CD8-positive, alpha-beta memory T cell (primary cell): ENCODE measurements at places on chromosomes 2 and 18.

GRCh38 chr2:159444754-159445153 is 158.3 kb upstream of the WDSUB1 start:
- DNase-seq = no peak

DNA sequence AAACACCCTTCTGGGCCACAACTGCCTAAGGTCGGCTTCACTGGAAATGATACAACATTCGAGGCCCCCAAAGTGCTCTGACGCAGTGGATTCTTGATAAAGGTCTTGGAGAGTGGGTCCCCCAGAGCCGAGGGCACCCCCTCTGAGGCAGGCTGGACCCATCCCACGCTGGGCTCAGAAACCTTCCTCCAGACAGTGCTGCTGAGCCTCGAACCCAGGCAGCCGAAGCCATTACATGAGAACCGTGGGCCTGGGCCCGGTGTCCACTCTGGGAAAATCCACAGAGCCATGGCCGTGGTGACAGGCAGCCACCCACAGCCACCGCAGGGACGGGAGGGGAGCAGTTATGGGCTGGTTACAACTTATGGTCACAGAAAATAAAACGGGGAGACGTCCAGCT is 81.4 kb upstream of the ID2 start:
- no peak for DNase-seq

GRCh38 chr2:26550276-26551015 is 72.5 kb upstream of the OTOF start:
- DNase-seq = no peak

- no peak for DNase-seq
Measured at GRCh38 chr2:239694487-239694886, 293.7 kb upstream of the HDAC4 start.

DNA sequence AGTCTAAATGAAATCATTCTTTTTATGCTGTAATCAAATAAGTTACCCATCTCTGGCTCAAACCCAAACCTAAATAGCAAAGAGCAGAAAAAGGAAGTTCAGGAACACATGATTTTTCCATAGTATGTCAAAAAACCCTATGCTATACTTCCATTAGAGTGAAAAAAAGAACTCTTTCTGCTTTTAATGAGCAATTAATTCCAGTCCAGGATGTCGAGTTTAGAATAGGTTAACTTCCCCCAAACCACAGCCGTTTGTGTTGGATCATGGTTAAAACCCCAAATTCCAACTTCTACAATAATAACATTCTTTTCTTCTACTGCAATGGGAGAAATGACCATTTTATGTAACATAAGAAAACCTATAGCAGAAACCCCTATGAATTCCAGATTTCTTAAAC is 171.1 kb upstream of the NRP2 start:
- no peak for DNase-seq

DNA sequence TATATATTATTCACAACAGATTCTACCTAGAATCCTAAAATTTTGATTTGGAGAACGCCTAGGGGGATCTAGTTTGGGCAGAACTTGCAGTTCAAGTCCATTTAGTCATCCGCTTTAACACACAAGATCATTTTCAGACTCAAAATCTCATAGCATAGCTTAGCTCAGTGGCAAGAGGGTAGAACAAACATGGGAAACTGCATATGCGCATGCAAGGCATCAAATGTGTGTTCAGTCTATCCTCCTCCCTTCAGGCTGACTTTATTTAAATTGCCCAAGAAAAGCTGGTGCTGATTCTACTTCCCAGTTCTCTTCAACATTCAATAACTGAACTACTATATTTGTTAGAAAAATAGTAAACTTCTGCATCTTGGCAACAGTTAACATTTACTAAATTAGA is 79.6 kb upstream of the NRXN1 start:
- no peak for DNase-seq

DNA sequence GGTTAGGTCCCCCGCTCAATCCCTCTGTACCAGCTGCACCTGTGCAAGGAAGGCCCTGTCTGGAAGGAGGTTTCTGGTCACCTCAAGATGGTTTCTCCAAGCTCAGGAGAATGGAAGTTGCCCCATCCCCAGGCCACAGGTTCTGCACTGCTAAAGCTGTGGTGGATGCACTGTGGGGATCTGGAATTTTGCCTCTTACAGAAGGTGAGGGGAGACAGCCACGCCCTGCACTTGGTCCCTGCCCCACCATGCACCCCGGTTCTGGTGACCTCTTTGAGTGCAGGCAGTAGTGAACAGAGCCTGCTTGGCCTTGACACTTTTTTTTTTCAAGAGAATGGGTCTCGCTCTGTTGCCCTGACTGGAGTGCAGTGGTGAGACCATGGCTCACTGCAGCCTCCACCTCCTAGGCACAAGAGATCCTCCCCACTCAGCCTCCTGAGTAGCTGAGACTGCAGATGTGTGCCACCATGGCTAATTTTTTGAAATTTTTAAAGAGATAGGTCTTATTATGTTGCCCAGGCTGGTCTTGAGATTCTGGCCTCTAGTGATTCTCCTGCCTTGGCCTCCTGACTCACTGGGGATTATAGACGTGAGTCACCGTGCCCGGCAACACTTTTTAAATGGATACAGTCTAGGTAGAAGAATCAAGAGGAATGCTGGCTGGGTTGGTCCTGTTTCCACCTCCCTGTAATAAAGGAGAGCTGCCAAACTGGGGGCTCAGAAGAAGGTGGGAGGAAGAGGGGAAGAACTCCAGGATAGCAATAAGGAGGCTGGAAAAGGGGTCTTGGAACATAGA is 5.8 kb upstream of the NT5DC4 start:
- DNase-seq = no peak

DNA sequence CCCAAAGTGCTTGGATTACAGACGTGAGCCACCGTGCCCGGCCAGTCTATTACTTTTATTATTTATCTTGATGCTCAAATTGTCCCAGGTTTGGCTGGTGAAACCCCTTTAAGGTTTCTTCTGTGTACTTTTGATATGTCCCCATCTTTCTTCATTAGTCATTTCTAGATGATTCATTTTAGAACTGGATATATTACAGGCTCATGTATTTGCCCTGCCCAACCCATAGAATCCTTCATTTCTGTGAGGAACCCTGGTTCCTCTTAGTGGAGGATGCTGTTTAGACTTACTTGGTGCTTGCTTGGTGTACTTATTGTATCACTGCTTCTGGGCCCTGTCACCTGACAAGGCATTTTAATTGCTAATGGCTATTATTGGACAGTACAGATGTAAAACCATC is 40.1 kb downstream of the KCMF1 start:
- no peak for DNase-seq

- DNase-seq = no peak
Measured at GRCh38 chr2:187453078-187453641, 5.1 kb upstream of the CALCRL start.

- DNase-seq = no peak
Measured at GRCh38 chr2:164495491-164496223, 125.6 kb downstream of the GRB14 start.

DNA sequence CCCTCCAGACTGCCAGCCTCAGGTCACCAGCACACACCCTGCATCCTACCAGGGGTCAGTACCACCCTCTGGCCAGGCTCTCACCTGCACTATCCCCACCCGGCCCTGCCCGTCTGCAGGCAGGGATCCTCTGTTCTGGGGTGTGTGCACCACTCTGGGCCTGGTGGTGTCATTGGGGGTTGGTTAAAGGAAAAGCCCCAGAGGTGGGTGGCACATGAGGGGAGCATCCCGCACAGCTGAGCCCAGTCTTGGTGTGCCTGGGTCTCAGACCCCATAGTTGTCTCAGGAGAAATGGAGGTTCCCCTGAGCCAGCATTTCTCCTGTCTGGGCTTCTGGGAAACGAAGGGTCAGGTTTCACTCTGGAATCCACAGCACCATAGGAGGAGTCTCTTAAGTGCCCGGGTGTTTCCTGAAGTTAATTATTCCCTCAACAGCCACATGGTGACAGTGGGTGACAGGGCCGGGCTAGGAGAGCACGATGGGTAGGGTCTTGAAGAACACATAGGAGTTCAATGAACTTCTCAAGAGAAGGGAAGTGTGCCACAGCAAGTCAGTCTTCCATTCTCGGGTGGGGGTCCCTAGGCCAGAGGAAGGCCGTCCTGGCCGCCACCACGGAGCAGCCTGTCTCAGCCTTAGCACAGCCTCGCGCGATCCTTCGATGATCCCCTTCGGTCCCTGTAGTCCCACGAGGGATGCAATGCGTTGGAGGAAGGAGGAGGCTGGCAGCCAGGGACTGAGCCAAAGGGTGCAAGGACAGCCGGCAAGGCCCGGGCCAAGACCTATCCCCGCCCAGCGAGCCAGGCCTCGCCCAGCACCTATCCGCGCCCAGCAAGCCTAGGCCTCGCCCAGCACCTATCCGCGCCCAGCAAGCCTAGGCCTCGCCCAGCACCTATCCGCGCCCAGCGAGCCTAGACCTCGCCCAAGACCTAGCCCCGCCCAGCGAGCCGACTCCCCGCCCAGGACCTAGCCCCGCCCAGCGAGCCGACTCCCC is 1.1 kb upstream of the FARP2 start:
- DNase-seq = peak; percentile 70

- DNase-seq = no peak
Measured at GRCh38 chr2:112149194-112149593, 11.0 kb downstream of the FBLN7 start.

GRCh38 chr2:144967961-144968360 is 448.0 kb upstream of the ZEB2 start:
- DNase-seq = no peak

- DNase-seq = no peak
Measured at GRCh38 chr2:69021727-69022126, 8.7 kb downstream of the ANTXR1 start.

- no peak for DNase-seq
Measured at GRCh38 chr2:232967474-232967873, 45.6 kb downstream of the NGEF start.

GRCh38 chr2:196337208-196337953 is 166.0 kb upstream of the STK17B start:
- DNase-seq = no peak

GRCh38 chr18:61398961-61399705 is 65.9 kb downstream of the CDH20 start:
- no peak for DNase-seq

DNA sequence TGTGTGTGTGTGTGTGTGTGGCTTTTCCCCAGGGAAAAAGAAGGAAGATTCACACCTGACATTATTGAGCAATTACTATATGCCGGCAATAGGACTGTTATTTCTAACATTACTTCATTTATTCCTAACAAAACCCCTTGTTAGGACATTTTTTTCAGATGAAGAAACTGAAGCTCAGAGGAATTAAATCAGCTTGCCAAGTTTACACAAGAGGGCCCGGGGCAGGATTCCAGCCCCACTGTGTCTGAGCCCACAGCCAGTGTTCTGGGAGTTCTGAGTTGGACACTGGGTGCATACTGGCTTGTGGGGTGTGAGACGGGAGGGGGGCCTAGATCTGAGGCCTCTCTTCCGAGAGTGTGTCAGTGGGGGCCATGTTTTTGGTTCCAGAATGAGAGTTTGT is 9.9 kb downstream of the TOGARAM2 start:
- DNase-seq = no peak

DNA sequence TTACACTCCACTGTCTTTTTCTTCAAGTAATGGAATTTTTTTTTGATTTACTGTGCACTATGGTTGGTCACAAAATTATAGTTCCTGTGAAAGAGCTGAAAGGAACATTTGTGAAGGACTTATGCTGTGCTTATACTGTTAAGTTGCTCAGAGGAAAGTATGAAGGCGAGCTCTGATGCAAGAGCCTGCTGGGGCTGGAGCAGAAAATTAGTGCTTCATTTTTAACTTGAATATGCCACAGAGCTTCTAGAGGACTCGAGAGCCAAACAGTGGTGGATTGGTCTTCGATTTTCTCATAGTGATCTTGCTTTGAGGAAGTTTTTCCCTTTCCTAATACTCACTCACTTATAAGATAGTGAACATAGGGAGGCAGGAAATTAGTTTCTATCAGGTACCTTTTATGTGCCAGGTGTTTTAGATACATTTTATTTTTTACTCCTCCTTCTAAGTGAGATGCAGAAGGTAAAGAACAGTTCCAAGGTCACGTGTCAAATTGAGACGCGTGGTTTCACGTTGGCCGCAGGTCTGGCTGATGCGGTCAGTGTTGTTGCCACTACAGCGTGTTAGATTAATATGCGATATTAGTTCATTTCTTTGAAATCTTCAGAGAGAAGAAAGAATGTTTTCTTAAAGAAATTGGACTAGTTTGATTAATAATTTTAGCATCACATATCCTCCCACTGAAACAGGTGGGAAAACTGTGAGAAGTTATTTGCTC is 20.2 kb downstream of the GATA6 start:
- no peak for DNase-seq

DNA sequence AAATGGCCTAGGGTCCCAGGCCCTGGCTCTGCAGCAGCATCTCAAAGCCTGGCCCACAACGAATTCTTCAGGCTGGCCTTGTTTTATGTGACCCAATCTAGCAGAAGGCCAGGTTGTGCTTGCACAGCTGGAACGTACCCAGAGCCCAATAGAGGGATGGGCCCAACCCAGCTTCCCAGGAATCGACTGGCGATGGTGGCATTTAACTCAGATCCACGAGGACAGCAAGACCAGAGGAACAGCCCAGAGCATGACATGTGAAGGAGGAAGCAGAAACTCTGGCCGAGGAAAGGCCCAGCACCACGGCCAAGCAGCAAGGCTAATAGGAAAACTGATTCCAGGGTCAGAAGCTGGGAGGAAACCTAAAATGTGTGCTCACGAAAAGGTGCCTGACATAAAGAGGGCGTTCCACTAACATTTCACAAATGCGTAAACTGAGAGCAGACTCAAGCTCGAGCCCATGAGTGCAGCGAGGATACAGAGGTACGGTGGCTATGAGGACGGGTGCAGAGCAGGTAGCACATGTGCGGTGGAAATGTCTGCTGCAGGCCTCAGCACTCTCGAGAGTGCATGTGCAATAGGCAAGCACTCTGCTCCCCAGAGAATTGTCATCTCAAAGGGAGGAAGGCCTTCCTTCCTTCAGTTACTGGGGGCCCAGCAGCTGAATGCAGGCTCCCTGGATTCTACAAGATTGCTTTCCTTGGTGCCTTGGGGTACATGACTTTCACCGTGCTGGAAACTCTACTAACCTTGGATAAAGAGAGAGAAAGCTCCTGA is 156.9 kb upstream of the GLI2 start:
- DNase-seq = no peak

DNA sequence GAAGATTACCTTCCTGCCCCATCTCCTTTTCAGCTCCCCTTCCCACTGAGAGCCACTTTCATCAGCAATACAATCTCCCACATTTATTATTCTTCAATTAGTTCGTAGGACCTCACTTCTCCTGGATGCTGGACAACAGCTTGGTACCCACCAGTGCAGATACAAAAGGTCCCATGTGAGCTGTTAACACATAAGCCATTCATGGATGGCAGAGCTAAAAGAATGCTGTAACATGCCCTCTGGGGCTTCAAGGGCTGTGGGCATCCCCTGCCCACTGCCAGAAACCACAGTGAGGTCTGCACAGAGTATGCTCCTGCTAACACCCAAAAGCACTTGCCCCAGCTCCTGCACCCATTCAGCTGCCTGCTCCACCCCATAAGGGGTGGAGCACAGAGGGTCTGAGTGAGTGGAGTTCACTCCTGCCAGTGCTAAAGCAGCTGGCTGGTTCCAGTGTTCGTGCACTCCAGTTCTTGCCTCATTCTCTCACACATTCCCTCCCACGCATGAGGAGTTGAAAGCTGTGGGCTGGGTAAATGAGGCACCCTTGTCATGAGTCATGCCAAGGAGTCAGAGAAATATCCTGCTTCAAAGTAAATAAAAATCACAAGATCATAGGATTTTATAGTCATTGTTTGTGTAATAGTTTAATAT is 305.9 kb upstream of the TMEFF2 start:
- DNase-seq = no peak
